ENCODE measurements at places on chromosomes 6 and 20.

- DNase-seq: no peak
Observed at GRCh38 chr6:106056060-106056745, 29.9 kb upstream of the PRDM1 start.

DNA sequence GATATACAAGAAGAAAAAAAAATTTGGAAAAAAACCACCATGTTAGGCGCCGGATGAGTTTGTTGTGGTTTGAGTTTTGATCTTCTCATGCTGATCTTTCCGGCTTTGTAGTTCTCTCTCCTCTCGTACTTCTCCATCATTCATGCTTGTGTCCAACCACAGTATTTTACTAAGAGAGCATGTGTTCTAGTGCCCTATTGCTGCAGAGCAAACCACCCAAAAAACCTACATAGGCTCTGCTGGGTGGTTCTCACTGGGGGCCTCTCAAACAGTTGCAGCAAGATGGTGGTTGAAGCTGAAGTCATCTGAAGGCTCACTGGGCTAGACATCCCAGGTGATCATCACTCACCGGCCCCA, 404.2 kb downstream of the PLCB1 start:
- no peak for DNase-seq

DNA sequence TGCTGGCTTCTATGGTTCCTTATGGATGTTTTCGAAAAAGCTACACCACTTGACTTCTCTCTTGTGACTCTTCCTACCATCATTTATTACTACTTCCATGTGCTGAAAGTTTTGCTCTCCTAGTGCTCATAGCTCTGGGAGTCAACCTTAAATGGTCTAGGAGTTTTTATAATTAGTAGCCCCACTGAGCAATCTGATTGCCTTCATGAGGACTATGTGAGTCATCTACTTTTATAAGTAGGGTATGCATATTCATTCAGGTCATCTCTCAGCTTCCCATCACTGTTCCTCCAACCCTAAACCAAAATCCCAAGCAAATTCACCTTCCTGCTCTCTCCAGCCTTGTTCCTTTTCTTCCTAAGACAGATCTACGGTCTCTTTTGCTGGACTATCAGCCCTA, 17.4 kb upstream of the FAXC start:
- DNase-seq: no peak

GRCh38 chr6:17432356-17432755, 39.0 kb downstream of the CAP2 start:
- DNase-seq: no peak

DNA sequence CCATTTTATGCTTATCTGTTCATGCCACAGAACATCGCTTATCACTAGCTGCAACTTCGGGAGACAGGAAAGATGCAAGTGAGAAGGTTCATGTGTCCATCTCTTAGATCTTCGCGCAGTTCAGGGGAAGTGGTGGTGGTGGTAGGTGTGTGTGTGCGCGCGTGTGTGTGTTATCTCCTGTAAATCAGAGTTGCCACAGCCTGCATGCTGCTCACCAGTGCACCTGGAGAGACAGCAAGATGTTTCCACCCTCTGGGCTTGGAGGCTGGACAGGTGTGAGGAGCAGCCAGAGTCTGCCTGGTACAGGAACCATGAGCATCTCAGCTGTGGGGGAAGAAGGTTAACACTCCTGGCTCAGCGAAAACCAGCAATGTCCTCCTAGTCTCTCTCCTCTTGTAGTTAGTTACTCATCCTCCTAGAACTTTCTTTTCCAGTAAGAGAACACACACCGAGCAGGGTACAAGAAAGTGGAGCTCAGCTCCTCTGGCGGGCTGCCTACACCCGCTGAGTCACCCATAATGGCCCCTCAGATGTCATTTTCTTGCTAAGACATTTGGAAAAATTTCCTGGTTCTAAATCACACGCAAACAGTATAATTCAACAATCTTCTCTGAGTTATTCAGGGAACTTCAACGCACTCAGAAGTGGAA, 5.1 kb upstream of the TUBB1 start:
- DNase-seq: no peak

GRCh38 chr6:53984581-53984980, 126.7 kb upstream of the MLIP start:
- DNase-seq: no peak

- DNase-seq: no peak
Observed at GRCh38 chr20:38402816-38403215, 32.3 kb downstream of the SNHG17 start.

DNA sequence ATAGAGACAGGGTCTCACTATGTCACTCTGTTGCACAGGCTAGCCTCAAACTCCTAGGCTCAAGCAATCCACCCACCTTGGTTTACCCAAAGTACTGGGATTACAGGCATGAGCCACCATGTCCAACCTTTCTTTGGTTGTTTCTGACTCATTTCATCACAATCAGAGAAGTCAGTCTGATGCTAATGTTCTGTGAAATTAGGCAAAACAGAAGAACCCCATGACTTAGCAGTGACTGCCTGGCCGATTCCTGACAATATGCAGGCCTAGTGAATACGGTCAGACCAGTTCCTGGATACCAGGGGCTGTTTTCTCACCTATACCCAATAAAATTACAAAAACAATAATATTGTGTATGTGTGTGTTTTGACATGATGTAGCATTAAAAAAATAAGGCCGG, 58.8 kb upstream of the BTN3A2 start:
- no peak for DNase-seq

DNA sequence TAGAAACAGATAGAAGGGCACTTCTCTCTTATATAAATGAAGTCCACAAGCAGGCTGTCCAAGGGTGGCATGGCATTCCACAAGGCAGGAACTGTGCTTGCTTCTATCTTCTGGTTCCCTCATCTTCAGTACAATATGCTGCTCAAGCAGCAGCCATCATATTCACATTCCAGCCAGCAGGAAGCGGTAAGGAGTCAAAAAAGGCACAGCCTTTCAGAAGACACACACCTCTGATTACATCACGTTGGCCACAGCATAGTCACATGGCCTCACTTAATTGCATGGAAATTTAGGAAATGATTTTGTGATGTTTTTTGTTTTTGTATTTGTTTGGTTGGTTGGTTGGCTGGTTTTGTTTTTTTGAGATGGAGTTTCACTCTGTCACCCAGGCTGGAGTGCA, 19.0 kb downstream of the REM1 start:
- DNase-seq: no peak

DNA sequence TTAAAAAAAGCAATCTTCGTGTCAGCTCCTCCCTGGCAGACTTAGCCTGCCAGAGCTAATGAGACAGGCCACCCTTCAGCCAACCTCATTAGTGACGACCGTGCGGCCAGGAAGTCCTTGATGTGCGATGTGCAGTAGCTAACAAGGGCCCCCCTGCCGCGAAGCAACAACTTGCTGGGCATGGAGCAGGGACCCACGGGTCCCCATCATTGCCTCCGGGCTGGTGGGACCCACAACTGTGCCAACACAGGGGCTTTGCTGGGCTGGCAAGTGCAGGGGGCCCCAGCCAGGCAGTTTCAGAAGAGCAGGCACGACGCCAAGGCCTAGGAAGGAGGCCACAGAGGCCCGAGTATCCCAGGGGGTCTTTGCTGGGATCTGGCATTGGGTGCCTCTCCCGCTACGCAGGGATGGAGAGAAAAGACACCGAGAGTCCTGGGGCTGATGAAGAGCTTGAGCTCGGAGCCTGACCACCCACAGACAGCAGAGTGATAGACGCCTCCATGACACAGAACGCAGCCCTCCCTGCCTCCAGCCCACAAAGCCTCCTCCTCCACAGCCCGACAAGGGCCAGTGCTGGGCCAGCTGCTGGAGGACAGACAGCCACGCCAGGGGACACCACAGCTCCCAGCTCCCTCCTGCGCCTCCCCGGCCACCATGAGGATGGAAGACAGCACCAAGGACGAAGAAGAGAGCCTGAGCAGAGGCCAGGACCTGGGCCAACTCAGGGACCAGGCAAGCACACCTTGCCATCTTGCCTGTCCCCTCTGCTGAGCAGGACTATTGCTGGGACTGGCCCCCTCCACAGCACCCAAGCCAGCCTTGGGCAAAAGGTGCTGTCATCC, 96.6 kb downstream of the YTHDF1 start:
- DNase-seq: no peak

DNA sequence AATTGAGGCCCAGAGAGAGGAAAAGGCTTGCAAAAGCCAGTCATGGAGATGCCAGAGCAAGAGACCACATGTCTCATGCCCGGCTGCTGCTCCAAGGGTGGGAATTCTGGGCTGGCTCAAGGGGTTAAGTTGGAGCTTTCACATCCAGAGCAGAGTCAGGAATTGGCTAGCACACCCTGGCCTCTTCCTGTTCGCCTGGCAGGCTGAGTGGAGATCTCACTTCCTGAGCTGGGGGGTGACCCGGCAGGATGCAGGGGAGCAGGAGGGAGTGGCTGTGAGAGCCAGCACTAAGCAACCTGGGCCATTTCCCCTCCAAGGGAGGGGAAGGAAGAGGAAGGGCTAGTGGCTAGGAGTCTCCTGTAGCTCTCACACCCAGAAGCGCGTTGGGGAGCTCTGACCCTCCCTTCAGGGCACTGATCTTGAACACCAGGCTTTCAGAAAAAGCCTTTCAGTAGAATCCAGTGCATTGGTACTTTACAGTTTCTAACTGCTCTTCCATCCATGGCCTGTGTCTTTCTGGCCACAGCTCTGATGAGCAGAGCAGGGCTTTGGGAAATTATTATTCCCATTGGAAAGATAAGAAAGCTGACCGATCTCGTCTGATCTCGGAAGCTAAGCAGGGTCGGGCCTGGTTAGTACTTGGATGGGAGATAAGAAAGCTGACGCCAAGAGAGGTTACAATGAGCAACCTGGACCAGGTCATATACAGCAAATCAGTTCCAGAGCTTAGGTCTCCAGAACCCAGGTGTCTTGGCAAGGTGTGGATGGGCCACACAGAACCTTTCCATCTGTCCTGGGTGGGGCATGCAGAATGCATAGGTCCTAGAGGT, 2.2 kb upstream of the CCM2L start:
- DNase-seq: no peak

DNA sequence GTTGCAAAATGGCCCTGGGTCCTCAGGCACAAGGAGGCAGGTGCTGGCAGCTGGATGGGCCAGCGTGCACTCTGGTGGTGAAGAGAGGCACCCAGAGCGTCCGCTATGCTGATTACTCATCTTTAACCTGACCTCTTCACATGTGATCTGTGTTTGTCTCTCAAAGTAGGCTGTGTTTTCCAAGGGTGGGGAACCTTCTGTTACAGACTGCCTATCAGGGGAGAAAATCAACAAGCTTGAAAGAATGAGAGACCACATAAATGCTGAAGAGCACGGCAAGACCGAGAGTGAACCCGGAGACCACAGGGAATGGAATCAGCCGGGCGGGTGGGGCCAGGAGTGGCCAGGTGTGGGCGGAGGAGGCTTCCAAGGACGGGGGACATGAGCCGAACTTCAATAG, 16.2 kb downstream of the BNIP5 start:
- DNase-seq: no peak

DNA sequence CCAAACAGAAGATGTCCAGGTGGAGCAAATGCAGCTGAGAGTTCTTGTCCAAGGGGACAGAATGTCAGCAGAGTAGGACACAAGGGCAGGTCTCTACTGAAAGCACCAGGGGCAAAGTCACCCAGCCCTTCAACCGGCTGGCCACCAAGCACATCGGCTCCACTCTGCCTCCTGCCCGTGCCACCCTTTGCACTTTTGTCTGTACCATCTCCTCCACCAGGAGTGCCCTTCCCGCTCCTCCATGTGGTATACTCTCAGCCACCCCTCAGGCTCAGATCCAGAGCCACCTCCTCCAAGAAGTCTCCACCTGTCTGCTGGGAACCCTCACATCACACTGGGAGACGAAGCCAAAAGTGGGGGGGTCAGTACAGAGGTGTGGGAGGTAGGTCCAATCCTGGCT, 4.1 kb upstream of the HSPA12B start:
- no peak for DNase-seq

DNA sequence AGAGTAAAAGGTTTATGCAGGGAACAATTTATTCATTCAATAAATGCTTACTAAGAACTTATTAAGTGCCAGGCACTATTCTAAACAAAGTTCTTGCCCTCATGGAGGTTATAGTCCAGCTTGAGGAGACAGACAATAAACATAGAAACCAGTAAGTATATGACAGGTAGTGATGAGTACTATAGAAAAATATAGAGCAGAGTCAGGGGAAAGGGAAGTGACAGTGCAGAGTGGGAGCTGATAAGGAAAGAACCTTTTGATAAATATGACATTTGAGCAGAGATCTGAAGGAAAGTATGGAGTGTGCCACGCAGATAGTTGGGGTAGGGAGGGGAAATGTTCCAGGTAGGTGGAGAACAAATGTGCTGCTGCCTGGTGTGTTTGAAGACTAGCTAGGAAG, 12.1 kb downstream of the ACSS2 start:
- no peak for DNase-seq

- no peak for DNase-seq
Observed at GRCh38 chr20:62485062-62485700, 9.4 kb upstream of the GATA5 start.

- no peak for DNase-seq
Observed at GRCh38 chr6:17988422-17988944, 1.0 kb upstream of the KIF13A start.

DNA sequence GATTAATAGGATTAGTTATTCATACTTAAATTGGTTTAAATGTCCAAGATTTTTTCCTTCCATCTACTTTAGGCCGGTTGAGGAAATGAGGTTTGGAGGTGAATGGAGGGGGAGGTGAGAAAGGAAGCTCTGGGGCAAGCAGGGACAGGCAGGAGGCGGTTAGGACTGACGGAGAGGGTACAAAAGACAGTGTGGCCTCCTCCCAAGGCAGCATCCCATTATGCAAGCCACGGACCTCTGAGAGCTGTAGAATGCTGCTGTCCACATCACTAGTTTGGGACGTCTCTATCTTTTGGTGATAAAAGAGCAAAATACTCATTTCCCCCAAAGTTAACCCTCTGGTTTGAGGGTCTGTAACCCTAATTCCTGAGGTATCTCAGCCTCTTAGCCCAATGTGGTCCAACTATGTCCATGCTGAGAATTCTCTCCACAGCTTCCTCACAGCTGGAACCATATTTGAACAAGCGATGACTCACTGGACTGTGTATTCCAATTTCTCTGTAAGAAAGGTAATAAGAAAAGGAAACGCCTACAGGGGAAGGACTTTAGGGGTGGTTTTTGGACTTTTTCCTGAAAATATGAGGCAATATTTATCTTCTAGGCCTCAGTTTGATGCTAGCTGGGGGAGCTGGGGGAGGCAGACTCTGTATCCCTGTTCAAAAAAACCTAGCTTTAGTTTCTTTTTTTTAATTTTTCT, 172.2 kb downstream of the TFAP2B start:
- no peak for DNase-seq

- no peak for DNase-seq
Observed at GRCh38 chr6:84392261-84392660, 164.8 kb upstream of the CEP162 start.

DNA sequence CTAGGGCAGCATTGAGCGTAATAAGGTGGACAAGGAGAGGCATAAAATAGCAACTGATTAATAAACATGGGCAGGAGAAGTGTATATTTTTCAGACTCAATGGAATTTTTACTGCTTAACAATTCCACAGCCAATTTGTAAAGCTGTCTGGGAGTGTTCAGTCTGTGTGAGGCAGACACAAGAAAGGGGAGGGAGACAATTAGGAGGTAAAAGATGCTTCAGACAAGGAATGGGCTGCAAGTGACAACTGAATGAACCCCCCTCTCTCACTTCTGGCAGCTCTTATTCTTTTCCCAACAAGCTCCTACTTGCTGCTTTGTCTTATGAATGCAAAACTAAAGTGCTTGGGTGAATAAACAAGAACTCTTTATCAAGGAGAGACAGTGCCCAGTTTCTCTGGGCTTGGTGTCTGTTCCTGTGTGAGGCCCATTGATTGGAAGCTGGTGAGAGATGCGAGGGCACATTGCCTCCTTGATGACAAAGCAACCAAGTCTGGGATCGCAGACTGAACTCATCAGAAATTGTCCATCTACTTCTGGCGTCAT, 575.3 kb downstream of the RNF144B start:
- DNase-seq: no peak

GRCh38 chr20:61026173-61026572, 225.9 kb upstream of the CDH4 start:
- no peak for DNase-seq
